Activated naive CD4-positive, alpha-beta T cell (primary cell): ENCODE measurements at places on chromosomes 13 and 19.

GRCh38 chr19:18287836-18288772 lies 6.7 kb upstream of the JUND start:
- DNase-seq = no peak

- peak; percentile 41 for DNase-seq
These were observed 21.7 kb downstream of the CEACAM21 start for GRCh38 chr19:41597600-41598041.

- no peak for DNase-seq
These were observed 42.6 kb downstream of the EFNB2 start for GRCh38 chr13:106492588-106493475.

DNA sequence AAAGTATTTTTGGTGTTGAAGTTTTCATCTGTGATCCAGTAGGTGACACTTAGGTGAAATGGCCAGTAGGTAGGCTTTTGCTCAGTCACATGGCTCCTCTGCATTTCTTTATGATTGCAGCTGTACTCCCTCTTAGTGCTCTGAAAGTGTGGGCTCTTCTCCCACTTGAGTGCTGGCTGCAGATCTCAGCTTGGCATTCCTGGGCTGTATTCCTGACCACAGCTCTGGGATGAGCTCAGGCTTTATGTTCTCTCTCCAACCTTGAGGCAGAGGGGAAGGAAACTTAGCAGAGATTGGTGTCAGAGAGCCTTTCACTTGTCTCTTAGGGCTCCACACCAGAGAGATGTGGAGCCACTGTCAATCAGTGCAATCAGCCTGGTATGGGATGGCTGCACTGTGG lies 254.3 kb downstream of the NDFIP2 start:
- DNase-seq = no peak

DNA sequence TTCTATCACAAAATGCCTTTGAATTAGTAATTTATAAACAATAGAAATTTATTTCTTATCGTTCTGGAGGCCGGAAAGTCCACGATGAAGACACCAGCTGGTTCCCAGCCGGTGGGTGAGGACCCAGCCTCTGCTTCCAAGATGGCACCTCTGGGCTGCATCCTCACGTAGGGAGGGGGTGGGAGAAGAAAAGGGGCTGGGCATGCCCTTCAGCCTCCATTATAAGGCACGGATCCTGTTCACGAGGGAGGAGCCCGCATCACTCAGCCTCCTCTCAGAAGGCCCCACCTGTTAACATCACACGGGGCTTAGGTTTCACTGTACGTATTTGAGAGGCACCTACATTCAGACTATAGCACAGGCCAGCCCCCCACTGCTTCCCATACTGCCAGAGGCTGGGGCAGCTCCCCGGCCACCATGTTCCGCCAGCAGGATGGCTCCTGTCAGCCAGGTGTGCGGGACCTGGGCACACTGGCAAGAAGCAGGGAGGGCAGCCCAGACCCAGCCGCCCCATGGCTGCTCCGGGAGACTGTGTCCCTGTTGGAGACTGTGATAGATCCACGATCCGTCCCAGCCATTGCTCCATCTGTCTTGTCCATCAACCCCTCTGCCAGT lies 131.6 kb downstream of the SOX1 start:
- DNase-seq = no peak

DNA sequence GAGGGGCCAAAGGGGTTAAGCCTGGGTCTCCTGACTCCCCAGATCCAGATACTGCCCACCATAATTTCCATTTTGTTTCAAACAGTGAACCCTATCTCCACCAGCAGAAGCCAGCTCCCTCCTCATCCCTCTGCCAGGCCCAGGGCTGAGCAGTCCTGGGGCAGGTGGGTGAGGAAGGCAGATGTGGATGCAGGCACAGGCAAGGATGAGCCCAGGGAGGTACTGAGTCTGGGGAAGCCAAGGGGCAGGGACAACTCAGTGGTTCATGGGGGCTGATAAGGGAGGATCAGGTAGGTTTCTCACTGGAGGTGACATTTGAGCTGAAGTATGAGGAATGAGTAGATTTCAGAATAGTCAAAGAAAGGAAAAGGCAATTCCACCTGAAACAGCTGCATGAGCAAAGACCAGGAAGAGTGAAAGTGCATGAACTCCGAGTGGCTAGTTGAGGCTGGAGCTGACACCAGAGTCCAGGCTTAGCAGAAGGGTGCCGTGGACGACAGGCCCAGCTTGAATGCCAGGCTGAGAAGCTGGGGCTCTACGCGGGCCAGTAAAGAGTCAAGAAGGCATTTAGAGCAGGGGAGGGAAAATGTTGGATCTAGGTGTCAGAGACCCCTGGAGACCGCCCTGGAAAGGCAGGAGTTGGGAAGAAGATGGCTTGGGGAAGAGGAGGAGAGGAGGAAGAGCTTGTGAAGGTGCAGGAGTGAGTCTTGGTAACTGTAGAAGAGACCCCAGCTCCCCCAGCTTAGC lies 10.3 kb downstream of the CIC start:
- no peak for DNase-seq

- no peak for DNase-seq
These were observed 5.0 kb downstream of the APC2 start for GRCh38 chr19:1455002-1455335.

DNA sequence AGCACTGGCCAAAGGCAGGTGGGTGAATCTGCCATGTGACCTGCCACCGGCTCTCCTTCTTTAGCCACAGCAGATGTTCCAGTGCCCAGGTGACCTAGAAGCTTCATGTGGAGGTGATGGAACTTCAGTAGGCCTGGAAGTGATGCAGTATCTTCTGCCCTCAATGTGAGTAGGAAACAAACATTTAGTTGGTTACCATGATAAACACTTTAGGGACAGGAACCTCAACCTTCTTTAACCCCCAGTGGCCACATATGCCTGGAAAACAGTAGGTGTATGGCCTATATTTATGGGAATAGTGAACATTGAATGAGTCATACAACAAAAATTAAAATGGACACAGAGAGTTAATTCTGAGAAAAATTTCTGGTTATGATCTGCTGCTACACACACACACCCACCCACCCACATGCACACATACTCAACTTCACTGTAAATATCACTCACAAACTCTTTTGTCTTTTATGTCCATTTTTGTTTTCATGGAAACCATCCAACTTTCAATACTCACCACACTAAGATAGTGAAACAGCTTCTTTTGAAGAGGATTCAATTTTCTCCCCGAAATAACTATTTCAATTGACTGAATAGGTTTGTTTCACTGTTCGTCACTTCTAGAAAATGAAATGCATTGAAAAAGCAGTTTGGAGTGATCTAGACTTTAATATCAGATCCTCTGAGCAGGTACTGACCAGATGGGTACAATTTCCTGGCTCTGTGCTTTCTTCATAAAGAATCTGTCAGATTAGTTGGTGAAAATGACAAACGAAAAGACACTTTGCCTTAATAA lies 97.3 kb downstream of the STARD13 start:
- no peak for DNase-seq

- no peak for DNase-seq
These were observed 27.5 kb downstream of the SPRYD7 start for GRCh38 chr13:49908637-49909036.
